ENCODE measurements at places on chromosomes 6 and 20.

GRCh38 chr6:159359581-159360297 lies 190.5 kb downstream of the FNDC1 start:
- no peak for DNase-seq

DNA sequence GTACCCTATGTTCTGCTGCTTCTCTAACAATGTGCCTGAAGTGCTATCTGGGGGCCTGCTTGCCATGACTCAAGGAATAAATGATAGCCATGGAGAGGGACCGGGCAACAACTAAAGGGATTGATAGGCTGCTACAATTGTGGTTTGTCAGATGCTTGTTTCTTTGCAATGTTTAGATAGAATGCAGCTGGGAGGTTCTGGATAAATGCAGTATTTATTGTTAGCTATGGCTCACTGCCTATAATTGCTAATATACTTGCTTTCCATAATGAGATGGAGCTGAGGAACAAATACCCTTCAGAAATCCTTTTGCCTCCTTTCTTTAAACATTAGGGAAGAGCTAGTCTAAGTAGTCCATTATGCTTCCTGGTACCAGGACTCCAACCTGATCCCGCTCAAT lies 575.2 kb upstream of the SYNCRIP start:
- DNase-seq, result no peak

DNA sequence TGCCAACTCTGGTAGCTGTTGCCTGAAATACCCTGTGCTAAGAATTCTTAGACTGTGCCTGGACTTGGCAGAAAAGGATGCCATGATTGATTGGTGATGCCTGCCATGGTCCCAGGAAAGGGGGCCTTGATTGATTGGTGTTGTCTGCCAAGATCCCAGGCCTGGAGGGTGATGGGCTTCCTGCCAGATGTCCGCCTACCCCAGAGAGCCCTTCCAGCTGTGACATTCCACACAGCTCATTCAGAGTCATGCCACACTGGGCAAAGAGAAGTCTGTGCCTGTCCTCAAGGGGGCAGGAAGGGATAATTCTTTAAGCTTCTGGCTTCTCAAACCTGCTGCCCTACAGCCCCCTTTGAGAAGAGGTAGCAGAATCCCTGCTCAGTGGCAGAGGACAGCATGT lies 24.6 kb downstream of the RIMS4 start:
- DNase-seq, result peak; percentile 43

- DNase-seq, result no peak
These were observed 76.8 kb downstream of the ERMARD start for GRCh38 chr6:169828176-169828575.

DNA sequence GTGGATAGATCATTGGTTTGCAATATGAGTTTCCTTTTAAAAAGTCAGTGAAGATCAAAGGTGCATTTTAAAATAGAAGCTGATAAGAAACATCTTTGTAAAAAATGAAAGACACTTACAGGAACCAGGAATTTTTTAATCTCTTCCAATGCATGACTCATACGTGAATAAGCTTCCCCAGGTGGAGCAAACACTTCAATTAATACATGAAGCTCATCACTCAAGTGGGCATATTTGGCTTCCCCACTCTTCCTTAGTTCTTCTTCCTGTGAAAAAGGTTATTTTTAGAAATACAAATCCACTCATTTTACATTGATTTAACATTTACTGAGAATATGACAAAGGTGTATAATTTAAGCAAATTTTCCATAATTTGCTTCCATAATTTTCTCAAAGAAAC lies 308.1 kb downstream of the KHDRBS2 start:
- no peak for DNase-seq

DNA sequence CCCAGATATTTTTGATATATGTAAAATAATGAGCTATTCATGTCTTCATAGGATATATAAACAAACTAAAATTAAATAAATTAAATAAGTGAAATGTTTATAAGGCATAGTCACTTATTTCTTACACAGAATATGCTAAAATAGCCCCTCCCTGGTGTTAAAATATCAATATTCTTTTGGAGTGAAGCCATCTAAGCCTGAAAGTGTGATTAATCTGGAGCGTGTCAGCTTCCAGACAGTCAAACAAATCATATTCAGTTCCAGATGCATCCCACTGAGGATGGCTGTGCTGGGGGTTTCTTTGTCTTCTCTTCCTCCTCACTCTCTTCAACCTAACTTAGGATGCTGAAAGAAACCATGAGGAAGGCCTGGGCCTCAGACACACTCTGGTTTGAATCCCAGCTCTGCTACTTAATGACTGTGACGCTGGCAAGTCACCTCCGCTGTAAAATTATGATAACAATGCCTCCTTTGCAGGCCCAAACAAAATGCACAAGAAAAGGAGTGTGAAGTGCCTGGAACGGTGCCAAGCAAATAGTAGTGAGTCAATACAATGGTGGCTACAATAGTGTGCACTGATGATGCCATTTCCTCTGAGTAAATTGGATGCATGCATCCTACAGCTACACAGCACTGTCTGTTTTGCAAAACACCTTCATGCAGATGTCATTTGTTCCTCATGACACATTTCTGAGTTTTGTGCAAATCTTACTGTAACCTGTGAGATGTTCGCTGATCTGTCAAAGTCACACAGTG lies 161.4 kb downstream of the FOXC1 start:
- peak; percentile 76 for DNase-seq

- DNase-seq, result no peak
These were observed 7.0 kb upstream of the FOXP4 start for GRCh38 chr6:41539204-41539603.

DNA sequence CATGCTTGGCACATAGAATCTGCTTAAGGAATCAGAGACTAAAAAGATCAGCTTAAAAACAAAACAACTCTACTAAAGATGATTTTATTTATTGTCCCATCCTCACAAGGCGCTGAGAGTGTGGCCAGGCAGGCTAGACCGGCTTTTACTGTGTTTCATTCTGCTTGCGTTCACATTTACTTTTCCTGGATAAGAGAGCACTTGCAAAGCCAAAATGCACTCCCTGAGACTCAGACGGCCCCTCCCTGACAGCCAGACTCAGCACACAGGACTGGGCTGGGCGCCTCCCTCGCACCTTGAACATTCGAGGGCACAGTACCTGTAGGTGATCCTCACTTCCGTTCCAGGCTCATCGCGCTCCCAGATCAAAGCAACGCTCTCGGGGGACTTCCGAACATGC lies 10.2 kb downstream of the ACSS1 start:
- DNase-seq, result no peak

- DNase-seq, result peak; percentile 6
These were observed 107.0 kb upstream of the FOXO3 start for GRCh38 chr6:108453601-108454185.

- no peak for DNase-seq
These were observed 98.3 kb downstream of the PREX1 start for GRCh38 chr20:48729538-48729937.

GRCh38 chr6:16539086-16539931 lies 222.0 kb downstream of the ATXN1 start:
- DNase-seq, result no peak

- DNase-seq, result peak; percentile 50
These were observed 3.7 kb downstream of the FAM162B start for GRCh38 chr6:116761779-116762178.

- DNase-seq, result no peak
These were observed 101.6 kb downstream of the ATXN1 start for GRCh38 chr6:16659466-16660156.

DNA sequence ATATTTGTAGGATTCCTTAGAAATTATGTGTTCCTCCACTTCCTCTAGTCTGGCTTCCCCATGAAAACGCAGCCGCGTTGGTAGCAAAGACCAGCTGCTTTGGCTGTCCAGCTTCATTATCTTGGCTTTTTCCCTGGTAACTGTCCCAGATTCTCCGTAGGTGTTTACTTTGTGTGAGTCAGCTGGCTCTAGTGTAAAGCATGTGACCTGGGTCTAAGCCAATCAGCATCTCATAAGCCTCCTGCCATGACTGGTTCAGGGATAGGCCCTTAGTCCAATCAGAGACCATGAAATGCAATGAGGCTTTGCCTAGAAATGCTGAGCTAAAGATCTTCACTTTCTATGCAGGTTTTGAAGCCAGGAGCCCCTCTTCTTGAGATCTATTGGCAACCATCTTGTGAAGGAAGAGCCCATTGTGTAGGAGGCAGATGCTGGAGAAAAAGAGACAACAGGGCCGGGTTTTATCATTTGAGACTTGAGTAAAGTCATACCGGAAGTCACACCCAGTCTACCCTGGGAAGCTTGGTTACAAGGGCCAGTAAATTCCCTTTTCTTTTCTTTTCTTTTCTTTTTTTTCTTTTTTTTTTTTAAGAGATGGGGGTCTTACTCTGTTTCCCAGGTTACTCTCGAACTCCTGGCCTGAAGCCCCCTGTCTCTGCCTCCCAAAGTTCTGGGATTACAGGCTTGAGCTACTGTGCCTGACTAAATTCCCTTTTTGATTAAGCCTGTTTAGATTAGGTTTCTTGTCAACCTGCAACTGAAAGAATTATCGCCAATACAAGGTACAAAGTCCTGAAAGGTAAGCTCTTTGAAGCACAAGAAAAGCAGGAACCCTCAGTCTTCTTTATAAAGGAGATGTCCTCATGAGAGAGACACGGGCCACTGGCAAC lies 256.5 kb upstream of the RREB1 start:
- peak; percentile 83 for DNase-seq

GRCh38 chr6:89134723-89135122 lies 11.1 kb upstream of the PM20D2 start:
- no peak for DNase-seq

DNA sequence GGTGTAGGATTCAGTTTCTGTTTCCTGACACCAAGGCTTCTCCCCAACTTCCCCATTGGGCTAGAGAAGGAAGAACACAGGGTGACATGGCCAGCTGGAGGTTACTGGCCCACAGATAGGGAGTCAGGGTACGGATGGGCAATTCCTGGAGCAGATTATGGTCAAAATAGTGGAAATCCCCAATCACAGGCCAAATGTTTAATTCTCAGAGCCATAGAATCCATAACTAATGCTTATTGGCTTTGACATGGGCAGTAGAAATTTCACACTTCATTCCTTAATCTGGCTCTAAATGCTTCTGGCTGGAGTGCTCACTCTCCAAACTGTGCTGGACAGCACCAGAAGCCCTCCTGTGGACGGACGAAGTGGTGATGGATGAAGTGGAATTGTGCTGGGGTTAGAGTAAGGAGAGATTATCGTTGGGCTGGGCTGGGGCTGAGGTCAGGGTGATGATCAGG lies 887 bp downstream of the SIGLEC1 start:
- no peak for DNase-seq

DNA sequence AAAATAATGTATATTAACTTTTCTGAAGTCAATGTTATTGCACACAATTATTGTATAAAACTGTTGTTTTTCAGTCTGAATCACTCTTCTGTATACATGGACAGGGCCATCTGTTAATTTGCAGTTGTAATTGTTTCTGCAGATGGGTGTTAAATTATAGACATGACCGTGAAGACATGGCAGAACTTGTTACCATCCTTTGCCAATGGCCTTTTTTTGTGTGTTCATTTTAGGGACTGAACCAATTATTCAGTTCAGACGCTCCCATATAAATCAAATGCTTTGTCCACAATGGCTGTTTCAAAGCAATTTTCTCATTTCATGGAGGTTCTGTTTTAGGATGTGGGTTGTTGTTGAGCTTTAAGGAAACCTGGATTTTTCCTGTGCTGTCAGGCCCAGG lies 533.7 kb downstream of the DOK5 start:
- DNase-seq, result no peak

DNA sequence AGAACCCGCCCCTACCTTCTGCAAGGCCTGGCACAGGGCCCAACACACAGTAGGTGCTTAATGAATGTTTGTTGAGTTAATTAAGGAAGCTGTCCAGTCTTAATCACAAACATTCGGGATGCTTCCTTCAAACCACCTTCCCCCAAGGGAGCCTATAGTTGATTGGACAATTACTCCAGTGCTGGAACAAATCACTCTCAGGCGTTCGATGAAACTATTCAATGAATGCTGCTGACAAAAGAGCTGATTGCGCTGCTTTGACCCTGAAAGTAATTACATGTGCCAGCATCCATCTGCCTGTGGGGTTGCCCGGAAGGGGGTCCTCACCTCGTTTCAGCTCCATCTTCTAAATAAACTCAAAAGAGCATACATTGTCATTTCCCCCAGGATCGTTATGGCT lies 112.0 kb upstream of the SRSF6 start:
- DNase-seq, result no peak

DNA sequence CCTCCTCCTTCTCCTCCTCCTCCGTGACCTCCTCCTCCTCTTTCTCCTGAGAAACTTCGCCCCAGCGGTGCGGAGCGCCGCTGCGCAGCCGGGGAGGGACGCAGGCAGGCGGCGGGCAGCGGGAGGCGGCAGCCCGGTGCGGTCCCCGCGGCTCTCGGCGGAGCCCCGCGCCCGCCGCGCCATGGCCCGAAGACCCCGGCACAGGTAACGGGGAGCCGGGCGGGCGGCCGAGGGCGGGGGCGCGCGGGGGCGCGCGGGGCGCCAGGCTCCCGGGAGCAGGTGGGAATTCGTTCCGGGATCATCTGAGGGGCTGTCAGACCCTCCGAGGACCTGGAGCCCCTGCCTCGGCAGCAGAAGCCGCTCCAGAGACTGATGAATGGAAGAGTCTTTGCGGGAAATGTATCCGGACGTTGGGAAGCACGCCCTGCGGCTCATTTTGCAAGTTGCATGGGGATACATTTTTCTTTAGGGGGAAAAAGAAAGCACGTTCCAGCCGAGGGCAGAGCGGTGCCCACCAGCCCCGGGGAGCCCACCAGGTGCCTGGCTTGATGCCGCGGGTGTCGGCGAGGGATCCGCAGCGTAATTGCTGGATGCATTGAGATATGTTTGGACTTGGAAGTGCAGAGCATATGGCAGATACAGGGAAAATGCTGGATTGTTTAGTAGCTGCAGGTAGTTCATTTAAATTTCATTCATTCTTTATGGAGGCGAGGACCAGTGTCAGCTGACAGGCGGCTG lies 394 bp downstream of the MYB start:
- DNase-seq, result peak; percentile 21

DNA sequence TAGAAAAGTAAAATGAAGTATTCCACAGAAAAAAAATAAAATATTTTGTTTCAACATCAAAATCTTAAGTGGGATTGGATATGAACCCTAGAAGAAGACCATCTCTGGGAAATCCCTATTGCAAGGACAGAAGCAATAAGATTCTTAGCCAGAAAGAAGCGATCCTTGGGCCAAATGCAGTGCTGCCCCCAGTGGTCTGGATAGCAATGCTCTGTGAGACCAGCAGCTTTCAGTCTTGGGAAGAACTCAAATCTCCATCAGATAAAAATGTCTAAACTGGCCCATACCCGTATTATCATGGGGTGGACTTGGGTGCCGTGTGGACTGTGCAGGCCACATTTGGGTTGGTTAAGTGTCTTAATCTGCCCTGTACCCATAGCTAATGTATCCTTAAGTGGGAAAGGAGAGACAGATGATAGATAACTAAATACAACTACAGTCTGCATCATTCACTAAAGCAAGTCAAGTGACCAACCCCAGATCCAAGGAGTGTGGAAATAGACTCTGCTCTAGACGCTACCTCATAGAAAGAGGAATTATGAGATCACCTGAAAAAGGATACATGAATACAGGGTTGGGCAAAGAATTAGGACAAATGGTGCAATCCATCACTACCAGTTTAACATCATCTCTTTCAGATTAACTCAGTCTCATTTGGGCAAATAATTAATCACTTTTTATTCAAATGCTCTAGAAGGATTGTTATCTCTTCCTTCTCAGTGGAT lies 38.9 kb upstream of the SNAP25 start:
- peak; percentile 57 for DNase-seq

Measured in RKO (cell line).